ENCODE measurements at places on chromosomes 2 and 18. TPM values are rescaled to one million over a fixed set of nuclear protein-coding genes. Genes with fewer than 3 reads are reported as not detected.

The UGT1A4 gene
- total RNA-seq, result not detected

The NCKAP5 gene
- total RNA-seq, result 2.6 TPM

DNA sequence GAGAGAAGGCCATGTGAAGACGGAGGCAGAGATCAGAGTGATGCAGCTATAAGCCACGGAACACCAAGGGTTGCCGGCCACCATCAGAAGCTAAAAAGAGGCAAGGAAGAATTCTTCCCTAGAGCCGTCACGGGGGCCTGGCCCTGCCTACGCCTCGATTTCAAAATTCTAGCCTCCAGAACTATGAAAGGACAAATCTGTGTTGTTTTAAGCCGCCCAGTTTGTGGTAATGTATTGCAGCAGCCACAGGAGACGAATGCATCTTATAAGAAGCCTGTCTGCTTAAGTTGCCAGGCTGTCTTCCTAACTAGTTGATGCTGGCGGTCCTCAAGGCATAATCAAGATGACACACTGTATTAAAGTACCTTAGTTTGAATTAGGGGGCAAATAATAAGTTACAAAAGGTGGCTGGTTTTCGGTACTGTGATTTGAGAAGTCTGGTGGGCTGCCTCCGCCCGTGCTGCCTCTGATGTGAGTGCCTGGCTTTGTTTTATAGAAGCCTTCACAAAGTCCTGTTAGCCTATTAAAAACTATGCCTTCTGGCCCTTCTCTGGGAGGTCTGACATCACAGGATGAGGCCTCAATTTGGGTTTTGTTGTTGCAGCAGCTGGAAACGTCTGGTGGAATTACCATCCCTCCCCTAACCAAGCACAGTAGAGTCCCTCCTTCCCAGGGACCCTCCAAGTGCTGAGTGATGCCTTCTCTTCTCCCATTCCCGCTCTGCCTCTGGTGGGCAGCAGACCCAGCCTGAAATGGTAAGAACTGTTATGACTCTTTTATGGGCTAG, 53.6 kb downstream of the SRD5A2 start:
- H3K4me1 ChIP-seq, result no peaks in the 10 kb centered on the region
- H3K36me3 ChIP-seq, result no peaks in the 10 kb centered on the region
- H3K27me3 ChIP-seq, result no peaks in the 10 kb centered on the region
- DNase-seq, result no peak
- no peak overlapping the region for H3K27ac ChIP-seq

- no peaks in the 10 kb centered on the region for H3K36me3 ChIP-seq
- H3K27me3 ChIP-seq, result no peaks in the 10 kb centered on the region
- peaks cover 3% of the 10 kb centered on the region for H3K4me1 ChIP-seq
- no peak for DNase-seq
These were observed 1.1 kb downstream of the CCDC93 start for GRCh38 chr2:118012778-118013177.

DNA sequence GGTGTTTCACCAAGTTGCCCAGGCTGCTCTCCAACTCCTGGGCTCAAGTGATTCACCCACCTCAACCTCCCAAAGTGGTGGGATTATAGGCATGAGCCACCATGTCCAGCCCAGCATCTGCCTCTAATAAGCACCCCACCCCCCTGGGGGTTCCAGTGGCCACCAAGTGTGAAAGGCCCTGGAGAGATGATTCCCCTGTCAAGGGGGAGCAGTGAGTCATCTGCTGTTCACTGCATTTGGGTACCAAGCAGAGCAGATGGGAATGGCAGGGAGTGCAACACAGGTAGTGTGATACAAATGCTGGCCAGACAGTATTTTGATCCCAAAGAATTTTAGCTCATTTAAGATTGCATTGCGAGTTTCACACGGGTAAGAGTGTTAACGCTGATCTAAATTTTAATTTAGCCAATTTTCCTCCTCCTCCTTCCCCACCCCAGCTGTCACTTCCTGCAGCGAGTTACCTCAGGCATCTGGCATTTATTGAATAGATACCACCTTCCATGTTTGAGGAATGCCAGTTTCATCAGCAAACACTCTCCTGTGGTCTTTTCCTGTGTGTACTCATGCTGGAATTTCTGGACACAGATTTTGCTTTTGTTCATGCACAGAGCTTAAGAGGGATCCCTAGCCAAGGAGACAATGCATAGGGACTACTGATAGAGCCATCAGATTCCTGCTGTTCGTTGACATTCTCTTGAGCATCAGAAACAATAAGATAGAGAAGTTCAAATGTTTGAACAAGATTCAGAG, 32.4 kb upstream of the NCK2 start:
- no peak overlapping the region for H3K4me3 ChIP-seq
- H3K27me3 ChIP-seq, result no peaks in the 10 kb centered on the region
- no peak overlapping the region for H3K27ac ChIP-seq
- H3K36me3 ChIP-seq, result no peaks in the 10 kb centered on the region
- no peaks in the 10 kb centered on the region for H3K4me1 ChIP-seq

- no peaks in the 10 kb centered on the region for H3K36me3 ChIP-seq
- no peaks in the 10 kb centered on the region for H3K4me1 ChIP-seq
- no peak for DNase-seq
- H3K27me3 ChIP-seq, result no peaks in the 10 kb centered on the region
These were observed 712 bp upstream of the SERPINB13 start for GRCh38 chr18:63586431-63586830.
